ENCODE measurements at places on chromosomes 12 and 14. TPM values are rescaled to one million over a fixed set of nuclear protein-coding genes. Genes with fewer than 3 reads are reported as not detected.

ATF7IP gene
- total RNA-seq = 56.4 TPM

KRT3 gene
- not detected for total RNA-seq

- no peak for DNase-seq
Measured at GRCh38 chr12:50567926-50568325, 63.1 kb downstream of the DIP2B start.

GCH1 gene
- 6.9 TPM for total RNA-seq

- DNase-seq = no peak
Measured at GRCh38 chr14:75660238-75660629, 442 bp downstream of the ERG28 start.

GRCh38 chr14:55688566-55688965 lies 108.6 kb downstream of the KTN1 start:
- DNase-seq = no peak

DNA sequence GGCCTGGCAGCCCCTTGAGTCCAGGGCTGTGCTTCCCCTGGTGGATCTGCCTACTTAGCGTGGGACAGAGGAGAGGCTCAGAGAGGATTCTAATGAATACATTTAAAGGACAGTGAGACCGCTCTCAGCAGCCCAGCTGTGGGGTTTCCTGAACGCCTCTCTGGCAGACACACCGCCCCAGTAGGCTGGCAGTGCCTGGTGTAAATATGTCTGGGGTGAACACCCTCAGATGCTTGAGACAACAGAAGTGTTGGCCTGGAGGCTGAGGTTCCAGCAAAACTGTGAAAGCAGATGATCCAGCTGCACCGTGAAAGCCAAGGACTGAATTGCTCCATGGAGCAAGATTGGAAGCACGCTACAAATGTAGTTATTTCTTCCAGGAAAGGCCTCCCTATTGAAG lies 55.1 kb downstream of the LRRC74A start:
- no peak for DNase-seq

LRRC9 gene
- total RNA-seq = not detected

- DNase-seq = no peak
Measured at GRCh38 chr14:81523016-81523415, 10.6 kb downstream of the SEL1L start.

ACRBP gene
- 1.3 TPM for total RNA-seq

DNA sequence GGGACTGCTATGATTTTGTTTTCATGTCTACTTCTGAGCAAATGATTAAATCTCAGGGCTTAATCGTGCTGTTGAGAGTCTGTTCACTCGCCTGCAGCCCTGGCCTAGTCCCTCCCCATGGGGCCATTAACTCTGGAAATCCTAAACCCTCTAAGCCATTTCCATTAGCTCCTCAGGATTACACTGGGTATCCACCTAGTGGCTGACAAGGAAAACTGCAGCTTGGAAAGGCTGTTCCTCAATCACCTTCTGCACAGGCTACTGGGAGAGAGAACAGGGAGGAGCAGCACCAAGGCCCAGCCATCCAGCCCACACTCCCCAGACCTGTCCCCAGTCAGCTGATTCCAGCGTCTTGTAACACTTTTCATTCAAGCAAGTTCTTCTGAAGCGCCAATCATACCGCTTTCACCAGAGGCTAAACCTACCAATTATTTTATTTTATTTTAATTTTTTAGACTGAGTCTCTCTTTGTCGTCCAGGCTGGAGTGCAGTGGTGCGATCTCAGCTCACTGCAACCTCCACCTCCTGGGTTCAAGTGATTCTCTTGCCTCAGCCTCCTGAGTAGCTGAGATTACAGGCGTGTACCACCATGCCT lies 48.7 kb downstream of the NEUROD4 start:
- DNase-seq = no peak

RTN1 gene
- 13.1 TPM for total RNA-seq

- DNase-seq = no peak
Measured at GRCh38 chr14:31300296-31300695, 92.7 kb upstream of the HECTD1 start.

DNA sequence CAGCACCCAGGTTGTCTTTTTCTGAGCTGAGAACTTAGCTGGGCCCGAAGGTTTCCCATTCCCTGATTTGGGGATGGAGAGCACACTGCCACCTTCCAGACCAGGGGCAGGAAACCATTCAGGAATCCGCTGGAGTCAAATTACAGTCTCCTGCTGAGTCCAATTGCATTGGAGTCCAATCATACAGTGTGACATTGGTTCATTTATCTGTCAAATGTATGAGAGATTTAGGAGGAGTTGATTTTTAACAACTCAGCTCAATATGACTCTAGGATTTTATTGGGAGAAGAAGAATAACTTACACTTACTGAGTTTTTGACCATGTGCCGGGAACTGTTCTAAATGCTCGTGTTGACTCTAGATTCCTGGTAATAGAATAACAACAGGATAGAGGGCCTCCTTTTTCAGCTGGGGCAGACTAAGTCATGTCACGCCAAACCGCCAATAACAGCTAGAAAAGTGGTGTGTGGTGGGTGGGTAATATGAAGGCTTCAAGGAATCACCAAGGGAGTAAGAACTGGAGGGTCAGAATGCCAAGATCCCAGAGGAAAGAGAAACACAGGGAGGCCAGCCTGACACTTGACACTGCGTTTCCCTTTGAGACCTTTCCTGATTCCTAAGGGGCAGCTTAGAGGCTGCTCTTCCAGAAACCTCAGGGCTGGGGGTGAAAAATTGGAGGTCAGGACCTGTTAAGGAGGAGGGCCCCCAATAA lies 11.5 kb downstream of the SYNDIG1L start:
- no peak for DNase-seq

DNA sequence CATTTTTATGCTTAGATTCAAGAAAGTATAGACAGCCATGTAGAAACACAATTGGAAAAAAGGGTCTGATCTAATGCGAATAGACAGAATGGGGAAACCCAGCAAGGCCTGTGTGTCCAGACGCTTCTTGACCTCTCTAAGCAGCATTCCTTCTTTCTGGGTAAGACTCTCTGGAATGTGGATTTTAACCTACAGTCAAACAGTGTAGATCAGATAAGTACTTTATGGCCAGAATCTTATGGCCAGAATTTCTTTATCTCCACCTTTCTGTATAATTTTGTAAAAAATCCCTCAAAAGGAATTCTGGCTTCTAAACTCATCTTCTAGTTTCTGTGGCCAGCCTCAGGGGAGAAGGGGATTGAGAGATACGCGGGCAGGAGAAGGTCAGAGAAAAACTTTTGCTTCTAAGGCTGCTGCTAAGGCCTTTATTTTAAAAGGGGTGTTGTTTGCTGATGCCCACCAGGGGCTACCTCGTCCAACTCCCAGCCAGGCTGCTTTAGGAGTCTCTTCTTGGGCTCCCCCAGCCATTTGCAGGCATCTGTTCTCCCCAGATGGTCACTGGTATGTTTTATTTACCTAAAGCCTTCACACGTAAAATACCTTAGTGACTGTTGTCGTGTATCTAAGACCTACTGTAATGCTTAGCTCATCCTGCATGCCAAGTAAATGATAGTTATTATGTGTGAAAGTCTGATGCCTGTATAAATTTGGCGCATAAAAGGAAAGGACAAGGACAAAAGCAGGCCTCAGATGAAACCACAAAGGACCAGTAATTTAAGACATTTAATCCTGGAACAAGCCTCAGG lies 68.4 kb downstream of the ANO6 start:
- no peak for DNase-seq

TGM1 gene
- total RNA-seq = 1.7 TPM

DNA sequence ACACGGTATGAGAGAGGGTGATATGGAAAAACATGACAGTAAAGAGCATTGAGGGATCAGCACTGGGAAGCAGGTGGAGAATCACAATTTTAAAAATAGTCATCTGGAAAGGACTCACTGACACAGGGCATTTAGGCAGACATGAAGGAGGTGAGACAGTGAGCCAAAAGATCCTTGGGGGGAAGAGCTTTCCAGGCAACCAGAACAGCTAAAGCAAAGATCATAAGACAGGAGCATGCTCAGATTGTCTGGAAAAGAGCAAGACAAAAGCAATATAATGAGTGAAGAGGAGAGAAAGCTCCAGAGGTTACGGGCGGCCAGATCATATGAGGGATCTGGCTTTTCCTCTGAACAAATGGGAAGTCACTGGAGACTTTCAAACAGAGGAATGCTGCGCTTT lies 63.9 kb downstream of the DENND5B start:
- no peak for DNase-seq

- DNase-seq = no peak
Measured at GRCh38 chr14:102708494-102708893, 68.8 kb upstream of the TRAF3 start.

- DNase-seq = no peak
Measured at GRCh38 chr14:30143627-30144026, 216.0 kb upstream of the PRKD1 start.

- DNase-seq = peak; percentile 91
Measured at GRCh38 chr12:116426391-116427136, 132.6 kb upstream of the MAP1LC3B2 start.

GRCh38 chr12:1629338-1630132 lies 504 bp downstream of the WNT5B start:
- DNase-seq = no peak

- DNase-seq = no peak
Measured at GRCh38 chr12:64192644-64193444, 29.3 kb downstream of the KICS2 start.

GRCh38 chr12:69026336-69026735 lies 93.4 kb upstream of the CPM start:
- no peak for DNase-seq

- DNase-seq = no peak
Measured at GRCh38 chr14:49594347-49595091, 4.2 kb upstream of the LRR1 start.

GRCh38 chr14:34711169-34711568 lies 3.2 kb downstream of the CFL2 start:
- DNase-seq = no peak

DNA sequence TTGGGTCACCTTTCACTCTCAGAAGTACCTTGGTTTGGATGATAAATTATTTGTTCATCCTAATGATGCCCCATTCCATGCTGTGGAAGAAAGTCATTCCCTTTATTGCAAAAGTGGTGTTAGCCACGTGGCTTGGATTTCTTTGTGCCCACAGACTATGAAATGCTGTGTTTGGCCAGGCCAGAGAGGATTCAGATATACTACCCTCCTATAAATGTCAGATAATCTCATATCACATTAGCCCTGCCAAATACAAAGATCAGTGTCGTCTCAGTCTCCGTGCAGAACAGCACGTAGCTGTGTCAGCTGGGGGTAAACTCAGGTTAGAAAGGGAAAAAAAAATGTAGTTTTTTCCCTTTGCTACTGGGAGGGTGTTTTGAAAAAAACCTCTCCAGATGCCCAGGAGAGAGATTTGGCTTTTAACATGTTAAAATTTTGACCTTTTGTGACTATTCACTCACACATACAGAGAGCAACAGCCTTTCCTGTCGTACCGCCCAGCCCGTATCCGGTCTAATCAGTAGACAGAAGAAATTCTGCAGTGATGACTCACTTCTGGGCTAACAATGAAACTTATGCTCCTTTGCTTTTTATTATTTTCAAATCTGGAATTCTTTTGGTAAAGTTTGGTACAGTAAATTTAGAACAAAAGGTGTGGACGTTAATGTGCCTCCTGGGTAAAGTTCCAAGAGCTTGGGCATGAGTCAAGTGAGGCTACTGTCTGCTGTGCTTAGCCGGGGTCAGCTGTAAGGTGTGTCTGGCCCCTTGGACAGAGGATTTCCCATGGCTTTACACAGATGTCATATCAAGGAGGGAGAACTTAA lies 8.5 kb upstream of the PTPRB start:
- peak; percentile 89 for DNase-seq

GRCh38 chr14:94355191-94355794 lies 32.2 kb upstream of the SERPINA6 start:
- DNase-seq = peak; percentile 86

RAN gene
- 326 TPM for total RNA-seq

DNA sequence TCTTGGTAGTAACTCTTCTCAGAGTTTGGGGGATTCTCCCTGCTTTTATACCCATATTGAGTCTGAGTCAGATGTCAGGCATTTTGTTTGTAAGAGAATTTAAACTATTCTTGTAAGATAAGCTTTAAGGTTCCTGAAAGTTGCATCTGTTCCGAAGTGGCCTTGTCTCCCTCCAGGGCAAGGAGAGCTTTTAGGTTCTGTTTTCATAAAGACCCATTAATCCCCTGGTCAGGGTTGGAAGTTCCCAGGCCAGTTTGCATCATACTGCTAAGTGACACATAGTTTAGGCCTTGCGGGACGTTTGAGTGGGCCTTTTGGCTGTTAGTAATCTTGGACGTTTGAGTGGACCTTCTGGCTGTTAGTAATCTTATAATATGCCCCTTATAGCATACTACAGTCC lies 396.7 kb downstream of the NPAS3 start:
- no peak for DNase-seq

DNA sequence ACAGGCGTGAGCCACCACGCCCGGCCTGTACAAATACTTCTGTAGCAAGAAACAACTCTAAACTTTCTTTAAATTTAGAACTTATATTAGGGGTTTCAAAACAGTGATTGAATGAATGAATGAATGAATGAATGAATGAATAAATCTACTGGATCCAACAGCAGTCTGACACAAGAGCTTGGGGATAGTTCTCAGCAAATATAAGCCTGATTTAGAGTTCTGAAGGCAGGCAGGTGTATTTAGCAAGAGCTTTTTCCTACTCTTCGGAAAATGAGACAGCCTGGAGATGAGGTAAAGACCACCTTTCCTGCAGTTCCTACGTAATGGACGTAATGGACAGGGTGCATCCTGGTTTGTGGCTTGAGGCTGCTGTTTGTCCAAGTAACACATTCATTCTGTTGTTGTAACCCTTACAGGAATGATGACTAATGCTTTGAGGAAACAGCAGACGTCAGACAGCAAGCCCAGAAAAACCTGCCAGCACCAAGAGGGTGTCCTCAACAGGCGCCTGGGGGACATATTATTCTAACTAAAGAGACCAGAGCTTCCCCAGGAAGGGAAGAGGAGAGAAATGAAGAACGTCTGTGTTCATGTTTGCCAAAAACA lies 277.4 kb upstream of the SOX5 start:
- DNase-seq = no peak

DNA sequence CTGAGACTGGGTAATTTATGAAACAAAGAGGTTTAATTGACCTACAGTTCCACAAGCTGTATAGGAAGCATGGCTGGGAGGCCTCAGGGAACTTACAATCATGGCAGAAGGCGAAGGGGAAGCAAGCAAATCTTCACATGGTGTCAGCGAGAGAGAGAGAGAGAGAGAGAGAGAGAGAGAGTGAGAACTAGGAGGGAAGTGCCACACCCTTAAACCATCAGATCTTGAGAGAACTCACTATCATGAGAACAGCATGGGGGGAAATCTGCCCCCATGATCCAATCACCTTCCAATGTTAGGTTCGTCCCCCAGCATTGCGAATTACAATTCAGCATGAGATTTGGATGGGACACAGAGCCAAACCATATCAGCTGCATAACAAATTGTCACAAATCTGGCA lies 96.7 kb downstream of the CHST11 start:
- DNase-seq = no peak

POMT2 gene
- total RNA-seq = 20.5 TPM

GABARAPL1 gene
- 73.5 TPM for total RNA-seq

GRCh38 chr12:100656141-100656540 lies 82.7 kb downstream of the GAS2L3 start:
- DNase-seq = no peak

GRCh38 chr12:121536054-121536898 lies 44.5 kb downstream of the KDM2B start:
- peak; percentile 93 for DNase-seq

GRCh38 chr14:73503648-73504047 lies 12.9 kb downstream of the RIOX1 start:
- no peak for DNase-seq

PCED1B gene
- total RNA-seq = 5.7 TPM

Measured in posterior vena cava (tissue), 2 donors.